ENCODE measurements at places on chromosomes 6 and 20.
A peak's percentile ranks its signal among the peaks of the same experiment; 100 is the strongest.

DNA sequence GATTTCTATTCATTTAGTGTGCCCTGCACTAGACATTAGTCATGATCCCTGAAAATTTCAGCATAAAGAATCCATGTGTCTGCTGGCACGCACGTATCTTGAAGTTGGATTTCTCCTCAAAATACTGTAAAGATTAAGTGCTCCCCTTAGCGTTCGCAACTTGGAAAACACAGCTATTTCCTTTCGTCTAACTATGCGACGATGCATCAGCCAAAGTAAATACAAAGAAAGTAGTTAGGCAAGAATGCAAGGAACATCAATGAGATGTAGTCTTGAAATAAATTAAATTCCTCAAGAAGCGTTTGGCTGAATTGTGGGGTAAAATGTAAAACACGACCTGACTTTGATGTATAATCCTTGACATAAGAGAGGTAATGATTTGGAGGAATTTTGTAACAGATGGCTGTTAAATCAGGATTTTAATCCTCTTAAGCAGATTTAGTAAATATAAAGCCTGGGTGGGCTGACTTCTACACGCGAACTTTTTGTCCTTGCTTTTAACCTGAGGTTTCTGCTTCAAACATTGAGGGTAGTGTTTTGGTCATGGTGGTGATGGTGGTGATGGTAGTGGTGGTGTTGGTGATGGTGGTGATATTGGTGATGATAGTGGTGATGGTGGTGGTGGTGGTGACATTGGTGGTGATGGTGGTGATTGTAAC, 88.2 kb downstream of the FOXF2 start:
- no peak for DNase-seq

- DNase-seq: peak; percentile 73
Measured at GRCh38 chr6:40999569-40999968, 39.5 kb downstream of the UNC5CL start.

DNA sequence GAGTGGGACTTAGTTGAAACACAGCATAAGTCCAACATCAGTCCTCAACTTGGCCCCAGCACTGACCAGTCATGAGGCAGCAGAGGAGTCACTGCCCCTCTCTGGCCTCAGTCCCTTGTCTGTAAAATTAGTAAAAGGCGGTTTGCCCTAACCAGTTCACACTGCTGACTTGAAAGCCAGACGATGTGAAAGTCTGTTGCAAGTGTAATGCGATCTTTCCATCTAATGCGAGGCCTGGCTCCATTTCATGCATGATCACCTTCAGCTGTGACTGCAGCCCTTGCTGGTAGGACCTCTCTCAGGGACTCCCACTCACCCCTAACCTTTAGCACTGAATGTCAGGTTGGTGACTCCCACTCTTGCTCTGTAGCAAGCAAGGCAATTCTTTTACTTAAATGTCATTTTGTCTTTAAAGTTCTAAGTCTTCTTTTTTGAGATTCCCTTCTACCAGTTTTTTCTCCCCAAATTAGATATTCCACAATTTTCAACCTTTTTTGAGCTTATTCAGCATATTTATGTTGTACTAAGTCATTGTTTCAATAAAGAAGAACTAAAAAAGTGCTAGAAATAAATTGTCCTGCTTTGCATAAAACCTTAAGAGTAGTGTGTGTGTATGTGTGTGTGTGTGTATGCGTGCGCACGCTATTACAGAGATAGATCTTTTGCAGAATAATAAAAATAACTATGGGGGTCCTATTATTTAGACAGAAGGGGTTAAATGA, 245.5 kb downstream of the PACRG start:
- no peak for DNase-seq

DNA sequence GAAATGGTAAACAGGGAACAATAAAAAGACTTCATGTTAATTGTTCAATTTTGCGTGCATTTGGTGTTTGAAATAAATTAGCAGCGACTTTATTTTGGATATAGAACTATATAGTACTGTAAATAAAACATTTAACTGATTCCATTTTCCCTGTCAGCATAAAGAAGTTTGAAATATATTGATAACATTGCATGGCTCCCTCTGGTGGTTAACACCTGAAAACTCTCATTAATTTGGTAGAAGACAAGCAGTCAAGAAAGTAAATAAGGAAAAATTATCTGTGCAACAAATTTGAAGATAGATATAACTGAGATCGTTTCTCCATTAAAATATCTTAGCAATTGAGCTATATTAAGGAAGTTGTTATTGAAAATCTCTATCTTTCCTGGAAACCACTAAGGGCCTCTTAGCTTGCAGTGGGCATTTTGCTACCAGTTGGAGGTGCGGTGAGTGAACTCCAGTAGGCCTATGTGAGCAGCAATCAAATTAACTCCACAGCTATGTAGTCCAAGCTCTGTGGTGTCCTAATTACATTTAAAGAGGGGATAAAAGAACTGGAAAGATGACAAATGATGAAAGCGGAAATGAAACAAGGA, 435.7 kb upstream of the FKBP1C start:
- DNase-seq: peak; percentile 42

DNA sequence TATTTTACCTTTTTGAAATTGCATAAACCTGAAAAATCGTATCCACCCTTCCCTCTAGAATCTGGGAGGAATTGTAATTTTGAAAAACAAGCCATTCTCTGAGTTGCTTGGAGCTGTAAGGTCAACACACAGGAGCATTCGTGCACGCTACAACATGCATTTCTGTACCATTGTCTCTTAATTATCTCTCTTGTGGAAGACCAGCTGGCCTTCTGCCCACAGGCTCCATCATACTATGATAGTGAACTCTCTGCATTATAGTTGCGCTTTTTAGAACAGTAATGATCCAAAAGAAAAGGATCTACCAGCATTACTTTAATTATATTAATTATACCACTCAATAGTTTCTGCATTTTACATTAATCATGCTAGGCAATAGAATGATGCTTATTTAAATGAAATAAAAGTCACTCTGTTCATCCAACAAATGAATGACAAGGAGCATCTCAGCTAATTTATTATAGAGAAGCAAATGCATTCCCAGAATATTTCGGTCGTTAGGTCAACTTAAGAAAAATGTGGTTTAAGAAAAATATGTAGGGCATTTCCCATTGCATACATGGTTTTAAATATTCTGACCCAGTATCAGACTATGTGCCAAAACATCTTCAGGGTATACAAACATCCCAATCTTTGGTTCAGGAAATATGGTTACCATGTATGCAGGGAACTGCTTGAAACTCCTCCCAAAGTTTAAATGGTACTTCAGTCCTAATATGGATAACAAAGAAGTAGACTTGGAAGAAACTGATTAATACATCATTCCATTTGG, 263.5 kb downstream of the TFAP2A start:
- DNase-seq: no peak

DNA sequence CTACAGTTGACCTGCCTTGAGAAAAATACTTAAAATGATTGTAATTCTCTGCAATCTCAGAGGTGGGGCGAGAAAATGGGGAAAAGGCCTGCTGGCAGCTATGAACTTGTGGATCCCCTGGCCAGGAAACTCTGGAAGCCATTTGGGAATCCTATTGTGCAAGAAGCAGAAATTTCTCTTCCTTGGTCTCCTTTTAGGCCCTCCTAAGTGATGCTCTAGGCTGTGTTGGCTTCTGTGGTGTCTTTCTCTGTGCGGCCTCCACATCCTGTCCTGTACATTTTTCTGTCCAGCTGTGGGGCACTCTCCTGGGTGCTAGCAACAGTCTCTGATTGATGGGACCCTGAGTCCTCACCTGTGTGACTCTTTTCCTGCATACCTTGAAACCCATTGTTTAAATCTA, 290.9 kb downstream of the FARS2 start:
- DNase-seq: no peak

GRCh38 chr20:48858075-48858790, 30.4 kb upstream of the PREX1 start:
- peak; percentile 20 for DNase-seq

- DNase-seq: no peak
Measured at GRCh38 chr6:83893024-83893423, 33.5 kb downstream of the CYB5R4 start.

GRCh38 chr6:115986026-115986425, 74.7 kb downstream of the FRK start:
- DNase-seq: no peak

DNA sequence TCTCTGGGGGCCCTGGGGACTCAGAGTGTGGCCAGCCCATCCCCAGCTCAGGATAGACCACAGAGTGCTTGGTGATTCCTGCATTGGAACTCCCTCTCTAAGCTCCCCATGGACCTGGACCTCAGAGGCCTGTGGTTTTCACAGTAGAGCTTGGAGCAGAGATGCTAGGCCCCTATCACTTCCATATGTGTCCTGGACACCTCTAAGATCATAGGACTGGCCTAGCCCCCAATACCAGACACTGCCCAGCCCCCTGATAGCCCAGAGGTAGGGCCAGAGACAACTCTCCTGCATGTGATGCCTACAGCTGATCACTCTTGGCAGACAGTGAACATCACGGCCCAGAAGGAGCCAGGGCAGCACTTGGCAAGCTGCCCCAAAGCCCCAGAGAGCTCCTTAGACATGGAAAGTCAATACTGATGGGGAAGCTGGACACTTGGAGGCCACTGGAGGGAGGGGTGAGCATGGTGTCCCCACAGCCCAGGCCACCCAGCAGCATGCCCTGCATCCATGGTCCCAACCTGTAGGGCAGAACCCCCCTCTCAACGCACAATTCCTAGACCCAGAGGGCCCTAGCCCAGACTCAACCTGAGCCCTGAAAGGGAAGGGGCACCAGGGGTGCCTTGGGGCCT, 27.1 kb downstream of the UBD start:
- DNase-seq: no peak

- DNase-seq: no peak
Measured at GRCh38 chr6:156590482-156590881, 186.7 kb upstream of the ARID1B start.

GRCh38 chr6:123064038-123064437, 68.0 kb downstream of the CLVS2 start:
- no peak for DNase-seq

GRCh38 chr20:1987826-1988225, 6.0 kb downstream of the PDYN start:
- no peak for DNase-seq

- no peak for DNase-seq
Measured at GRCh38 chr6:36829919-36830544, 9.2 kb downstream of the CPNE5 start.

GRCh38 chr20:1667502-1668085, 10.0 kb upstream of the SIRPG start:
- DNase-seq: no peak

DNA sequence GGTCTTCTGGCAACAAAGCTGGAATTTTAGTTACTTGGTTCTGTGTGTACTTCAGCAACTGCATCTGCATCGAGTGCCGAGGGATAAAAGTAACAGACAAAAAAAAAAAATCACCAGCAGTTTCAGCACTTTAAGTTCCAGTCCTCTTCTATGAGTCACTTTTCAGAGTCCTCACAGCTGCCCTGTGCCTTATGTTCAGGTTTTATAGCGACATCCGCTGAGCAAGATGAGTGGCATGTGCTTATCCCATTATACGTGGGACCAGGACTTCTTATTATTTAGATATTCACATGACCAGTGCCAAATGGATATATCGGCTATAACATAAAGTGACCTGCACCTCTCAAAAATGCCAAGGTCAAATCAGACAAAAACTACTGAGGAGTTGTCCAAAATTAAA, 242.9 kb downstream of the FOXA2 start:
- no peak for DNase-seq

DNA sequence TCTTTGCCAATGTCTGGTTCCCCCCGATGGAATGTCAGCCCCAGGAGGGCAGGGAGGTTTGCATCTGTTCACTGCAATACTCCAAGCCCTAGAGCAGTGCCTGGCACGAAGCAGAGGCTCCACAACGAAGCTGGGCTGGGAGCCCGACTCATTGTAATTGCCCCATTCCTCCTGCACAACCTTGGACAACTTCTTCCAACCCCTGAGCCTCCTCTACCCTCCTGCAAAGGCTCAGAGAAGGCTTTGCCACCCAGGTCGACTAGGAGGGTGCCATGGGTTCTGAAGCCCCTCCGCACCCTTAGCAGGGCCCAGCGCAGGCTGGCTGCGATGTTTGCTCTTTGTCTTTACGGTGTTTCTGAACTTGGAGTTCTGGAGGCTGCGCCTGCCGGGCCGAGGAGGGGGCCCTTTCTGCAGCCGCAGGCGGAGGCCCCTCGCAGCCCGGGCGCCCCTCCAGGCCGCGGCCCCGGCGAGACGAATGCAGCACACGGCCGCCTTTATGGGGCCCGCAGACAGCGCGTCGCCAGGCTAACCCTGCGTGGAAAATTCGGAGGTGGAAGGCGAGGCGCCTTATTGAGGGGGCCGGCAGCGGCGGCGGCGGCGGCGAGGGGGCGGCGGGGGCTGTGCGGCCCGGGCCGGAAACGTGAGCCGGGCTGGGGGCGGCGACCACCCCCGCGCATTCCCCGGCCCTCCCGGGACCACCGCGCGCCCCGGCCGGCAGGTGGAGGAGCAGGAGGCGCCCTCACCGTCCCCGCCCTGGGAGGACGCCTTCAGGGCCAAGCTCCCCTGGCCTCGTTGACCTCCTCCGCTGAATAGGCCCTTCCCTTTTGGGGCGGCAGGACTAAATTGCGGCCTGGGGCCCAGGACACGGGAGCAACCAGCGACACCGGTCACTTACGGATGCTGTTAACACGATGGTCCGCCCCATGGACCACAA, 27.0 kb downstream of the SNAI1 start:
- DNase-seq: no peak

- no peak for DNase-seq
Measured at GRCh38 chr6:93293460-93293859, 125.9 kb downstream of the EPHA7 start.

- no peak for DNase-seq
Measured at GRCh38 chr20:58511364-58511763, 3.8 kb downstream of the APCDD1L start.

DNA sequence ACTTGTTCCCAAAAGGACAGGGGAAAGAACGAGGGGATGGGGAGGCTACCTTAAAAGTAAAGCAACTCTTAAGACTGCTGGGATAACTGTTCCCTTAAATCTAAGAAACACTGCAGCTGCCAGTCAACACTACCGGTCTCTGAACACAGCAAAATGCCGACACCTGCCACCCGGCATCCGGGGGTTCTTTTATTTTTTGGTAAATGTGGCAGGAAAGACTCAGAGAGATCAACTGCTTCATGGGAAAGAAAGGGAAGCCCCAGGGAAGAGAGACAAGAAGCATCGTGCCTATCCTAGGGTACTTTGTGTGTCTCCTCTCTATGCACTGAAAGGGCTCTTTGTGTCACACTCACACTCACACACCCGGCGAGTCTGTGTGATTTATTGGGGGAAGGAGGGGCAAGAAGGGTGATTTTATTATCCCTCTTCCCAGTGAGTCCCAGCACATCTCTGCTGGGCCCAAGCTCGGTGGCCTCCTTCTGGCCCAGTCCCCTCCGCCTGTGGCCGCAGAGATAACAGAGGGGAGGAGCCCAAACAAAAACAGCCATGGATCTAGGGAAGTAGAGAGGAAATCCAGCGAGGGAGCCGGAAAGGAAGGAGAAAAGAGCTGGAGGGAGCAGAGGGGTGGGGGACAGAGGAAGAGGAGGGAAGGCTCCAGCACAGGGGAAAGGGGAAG, 1.4 kb downstream of the FYN start:
- DNase-seq: peak; percentile 15

- peak; percentile 69 for DNase-seq
Measured at GRCh38 chr20:44215125-44215524, 4.6 kb upstream of the OSER1 start.
